ENCODE measurements at places on chromosomes 2 and 18.

- DNase-seq, result no peak
These were observed 39.9 kb downstream of the CTAGE1 start for GRCh38 chr18:22377769-22378168.

GRCh38 chr2:45637440-45637839 lies 14.0 kb upstream of the PRKCE start:
- DNase-seq, result no peak

DNA sequence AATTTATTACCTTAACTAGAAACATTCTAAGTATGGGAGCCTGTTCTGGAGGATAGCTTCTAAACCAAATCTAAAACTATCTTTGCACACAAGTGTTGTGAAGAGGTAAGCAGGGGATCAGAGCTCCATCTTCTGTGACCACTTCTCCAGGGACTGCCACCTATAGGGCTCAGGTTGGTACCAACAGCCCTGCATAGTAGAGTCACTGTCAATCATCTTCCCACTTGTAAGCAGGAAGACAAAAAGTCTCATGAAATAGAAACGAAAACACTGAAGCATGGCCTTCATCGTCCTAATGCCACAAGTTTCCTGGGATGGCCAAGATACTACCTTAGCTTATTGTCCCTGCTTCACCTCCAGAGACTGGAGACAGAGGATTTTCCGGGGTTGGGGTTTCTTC lies 43.8 kb downstream of the KANSL3 start:
- DNase-seq, result no peak

- no peak for DNase-seq
These were observed 21.3 kb upstream of the CHST9 start for GRCh38 chr18:27206411-27206810.

DNA sequence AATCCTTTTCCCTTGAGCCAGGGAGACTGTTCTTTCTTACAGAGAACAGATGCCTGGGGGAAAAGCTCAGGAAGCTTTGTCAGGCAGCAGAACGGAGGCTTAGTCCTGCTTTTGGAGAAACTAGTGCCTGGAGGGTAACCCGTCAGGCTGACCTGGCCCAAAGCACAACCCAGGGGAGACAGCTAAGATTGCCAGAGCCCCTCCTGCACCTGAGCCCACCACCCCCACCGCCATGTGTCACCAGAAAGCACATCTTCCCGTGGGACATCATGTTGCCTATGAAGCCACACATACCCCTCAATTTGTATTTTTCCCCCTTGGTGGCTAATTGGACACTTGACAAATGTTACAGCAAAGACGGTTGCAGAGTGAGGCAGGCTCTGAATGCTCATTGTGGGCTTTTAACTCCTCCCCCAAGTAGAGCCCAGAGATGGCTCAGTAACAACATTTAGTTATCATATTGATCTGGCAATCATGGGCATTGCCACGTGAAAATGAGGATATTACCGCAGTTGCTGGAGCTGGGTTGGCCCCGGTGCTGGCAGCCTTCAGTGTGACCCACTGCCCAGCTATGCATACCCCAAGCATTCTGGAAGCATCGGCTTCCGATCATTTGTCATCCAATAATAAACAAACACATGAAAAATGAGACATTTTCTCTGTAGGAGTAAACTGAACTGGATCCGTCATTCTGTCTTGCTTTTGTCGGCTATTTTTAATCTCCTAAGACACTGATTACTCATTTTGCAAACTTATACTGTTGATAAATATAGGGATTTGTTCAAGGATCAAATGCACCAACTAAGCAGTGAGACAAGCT lies 229.5 kb downstream of the ATAD2B start:
- DNase-seq, result no peak

- no peak for DNase-seq
These were observed 56.6 kb downstream of the CLHC1 start for GRCh38 chr2:55175254-55176093.

DNA sequence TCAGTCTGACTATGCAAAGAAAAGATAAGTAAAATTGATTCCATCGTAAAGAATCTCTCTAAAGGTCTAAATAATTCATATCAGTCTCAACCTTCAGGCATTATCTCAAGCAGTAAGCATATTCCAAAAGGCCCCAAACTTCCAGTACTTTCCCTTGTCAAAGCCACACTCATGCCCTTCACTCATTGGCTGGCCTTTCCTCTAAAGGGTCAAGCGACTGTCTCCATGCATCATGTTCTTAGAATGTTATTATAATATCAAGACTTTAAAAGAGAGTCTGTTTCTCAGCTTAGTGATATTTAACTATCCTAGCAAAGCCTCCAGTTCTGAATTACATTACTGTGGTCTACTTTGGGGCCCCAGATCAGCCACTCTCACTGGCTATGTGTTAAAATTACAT lies 271.3 kb downstream of the MREG start:
- DNase-seq, result no peak

GRCh38 chr2:33083699-33084387 lies 137.1 kb downstream of the LTBP1 start:
- no peak for DNase-seq

DNA sequence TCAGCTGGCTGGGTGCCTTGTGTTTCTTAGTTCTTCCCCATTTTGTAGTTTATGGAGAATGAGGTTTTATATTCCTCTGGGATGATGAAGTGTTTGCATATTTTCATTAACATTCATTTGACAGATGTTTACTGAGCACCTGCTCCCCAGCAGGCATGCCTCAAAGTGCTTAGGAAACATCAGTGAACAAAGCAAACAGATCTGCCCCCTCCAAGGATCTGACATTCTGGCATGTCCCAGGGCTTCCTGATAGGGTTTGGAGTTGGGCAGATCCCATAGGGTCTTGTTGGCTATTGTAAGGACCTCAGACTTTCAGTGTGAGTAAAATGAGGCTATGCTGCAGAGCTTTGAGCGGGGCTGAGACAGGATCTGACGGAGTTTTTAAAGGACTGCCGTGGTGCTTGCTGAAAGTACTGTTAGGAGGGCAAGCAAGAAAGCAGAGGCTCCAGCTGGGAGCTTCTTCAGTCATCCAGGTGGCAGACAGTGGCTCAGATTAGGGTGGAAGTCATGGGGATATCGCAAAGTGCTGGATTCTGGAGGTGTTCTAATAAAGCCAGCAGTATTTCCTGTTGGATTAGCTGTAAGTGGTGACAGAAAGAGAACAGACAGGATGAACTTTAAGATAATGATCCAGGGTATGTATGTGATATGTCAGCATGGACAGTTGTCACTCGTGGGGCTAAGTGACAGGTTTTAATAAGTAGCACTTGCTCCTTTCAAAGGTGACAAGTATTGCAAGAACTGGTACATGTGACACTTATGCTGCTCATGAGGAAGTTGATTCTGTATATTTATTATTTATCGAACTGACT lies 11.3 kb upstream of the IAH1 start:
- no peak for DNase-seq

DNA sequence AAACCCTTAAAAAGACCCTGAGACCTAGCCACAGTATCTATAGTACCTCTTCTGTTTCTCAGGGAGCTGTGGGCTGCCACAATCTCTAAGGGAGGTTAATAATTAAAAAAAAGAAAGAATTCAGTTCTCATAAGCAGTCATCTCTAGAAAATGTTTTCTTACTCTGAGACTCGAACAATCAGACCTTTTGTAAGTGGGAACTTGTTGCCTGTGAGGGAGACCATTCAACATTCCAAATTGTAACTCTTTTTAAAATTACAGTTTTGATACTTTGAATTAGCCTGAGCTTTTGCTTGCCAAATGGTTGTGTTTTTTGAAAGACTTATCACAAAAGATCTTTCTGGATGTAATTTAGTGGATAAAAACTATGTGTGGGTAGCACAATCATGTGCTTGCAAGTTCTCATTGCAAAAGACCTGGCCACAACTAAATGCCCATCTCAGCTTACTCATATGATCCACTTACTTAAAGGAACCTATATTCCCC lies 33.3 kb downstream of the IL1R2 start:
- DNase-seq, result no peak

DNA sequence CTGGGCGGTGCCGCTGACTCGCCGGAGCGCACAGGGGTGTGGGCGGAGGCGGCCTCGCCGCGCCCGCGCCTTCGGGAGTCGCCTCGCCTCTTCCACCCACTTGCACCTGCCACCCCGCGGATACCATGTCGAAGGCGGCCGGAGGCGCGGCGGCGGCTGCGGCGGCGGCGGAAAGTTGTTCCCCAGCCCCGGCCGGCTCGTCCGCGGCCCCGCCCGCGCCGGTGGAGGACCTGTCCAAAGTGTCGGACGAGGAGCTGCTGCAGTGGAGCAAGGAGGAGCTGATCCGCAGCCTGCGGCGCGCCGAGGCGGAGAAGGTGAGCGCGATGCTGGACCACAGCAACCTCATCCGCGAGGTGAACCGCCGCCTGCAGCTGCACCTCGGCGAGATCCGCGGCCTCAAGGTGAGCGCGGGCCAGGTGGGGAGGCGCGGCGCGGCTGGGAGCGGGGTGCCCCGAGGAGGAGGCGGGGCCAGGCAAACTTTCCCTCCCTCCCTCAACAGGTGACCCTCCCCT lies 766 bp downstream of the CCDC85A start:
- no peak for DNase-seq

DNA sequence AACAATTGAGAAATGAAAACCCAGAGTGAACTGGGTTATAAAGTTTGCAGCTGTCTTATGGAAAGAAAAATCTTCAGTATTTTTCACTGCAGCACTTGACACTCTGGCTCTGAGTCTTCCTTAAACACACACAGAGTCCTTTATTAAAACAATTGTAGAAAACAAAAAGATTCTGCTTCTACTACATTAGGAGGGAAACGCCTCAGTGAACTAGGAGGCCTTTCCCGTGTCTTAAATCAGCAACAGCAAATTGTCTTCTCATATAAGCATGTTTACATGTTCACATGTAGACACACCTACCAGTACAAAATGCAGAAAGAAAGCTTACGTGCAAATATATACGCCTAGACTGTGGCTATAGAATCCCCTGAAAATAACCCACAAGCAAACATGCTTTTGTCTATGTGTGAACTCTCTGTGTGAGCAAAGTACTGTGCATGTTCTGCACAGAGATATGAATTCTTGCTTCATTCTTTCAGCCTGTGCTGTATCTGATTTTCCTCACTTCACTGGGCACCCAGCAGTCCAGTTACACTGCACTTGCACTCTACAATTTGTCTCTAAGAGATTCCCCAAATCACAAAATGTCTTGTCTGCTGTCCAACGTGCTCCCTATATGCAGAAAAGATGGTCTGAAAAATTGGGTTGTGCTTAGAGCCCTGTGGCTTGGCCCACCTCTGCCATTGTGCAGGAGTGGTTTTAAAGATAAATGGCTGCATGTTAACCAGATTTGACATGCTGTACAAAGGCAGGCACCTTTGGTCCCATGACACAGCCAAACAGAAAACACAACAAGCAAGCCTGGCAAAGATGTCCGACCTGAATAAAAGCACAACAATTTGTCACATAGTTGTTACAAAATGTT lies 24.5 kb downstream of the ZEB2 start:
- DNase-seq, result no peak

- no peak for DNase-seq
These were observed 56.1 kb downstream of the SPTBN1 start for GRCh38 chr2:54512183-54512582.

- DNase-seq, result no peak
These were observed 2.8 kb upstream of the RMP24 start for GRCh38 chr18:35969676-35970075.

DNA sequence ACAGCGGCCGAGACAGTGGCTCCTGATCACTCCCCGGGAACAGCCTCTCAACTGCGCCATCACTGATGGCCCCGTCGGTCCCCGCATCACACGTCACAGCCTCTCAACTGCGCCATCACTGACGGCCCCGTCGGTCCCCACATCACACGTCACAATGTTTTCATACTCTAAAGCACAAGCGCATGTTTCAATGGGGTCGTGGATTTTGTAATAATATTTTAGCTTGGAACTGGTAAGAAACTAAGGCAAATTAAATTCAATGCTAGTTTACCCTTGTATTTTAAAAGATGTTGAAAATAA lies 44.2 kb upstream of the CTDP1 start:
- no peak for DNase-seq

DNA sequence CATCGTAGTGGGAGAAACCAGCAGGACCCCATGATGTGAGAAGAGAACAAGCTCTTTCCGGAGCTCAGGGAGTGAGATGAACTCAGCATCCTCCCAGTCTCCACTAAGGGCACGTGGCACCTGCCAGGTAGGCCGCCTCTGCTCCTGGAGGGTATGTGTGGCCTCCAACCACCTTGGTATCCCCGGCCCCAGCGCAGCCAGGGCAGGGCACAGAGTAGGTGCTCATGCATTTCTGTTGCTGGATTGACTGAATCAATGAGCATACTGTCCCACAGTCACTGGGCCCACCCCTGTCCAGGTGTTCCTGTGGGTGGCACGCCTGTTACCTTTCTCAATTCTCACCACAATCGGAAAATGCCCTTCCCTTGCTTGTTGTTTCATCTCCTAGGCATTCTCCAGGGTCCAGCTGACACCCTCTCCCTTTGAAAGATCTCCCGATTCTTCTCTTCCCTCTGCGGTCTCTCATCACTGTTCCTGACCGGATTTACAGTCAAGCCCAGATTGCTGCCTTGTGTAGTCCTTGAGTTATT lies 138.5 kb upstream of the SMAD2 start:
- no peak for DNase-seq

DNA sequence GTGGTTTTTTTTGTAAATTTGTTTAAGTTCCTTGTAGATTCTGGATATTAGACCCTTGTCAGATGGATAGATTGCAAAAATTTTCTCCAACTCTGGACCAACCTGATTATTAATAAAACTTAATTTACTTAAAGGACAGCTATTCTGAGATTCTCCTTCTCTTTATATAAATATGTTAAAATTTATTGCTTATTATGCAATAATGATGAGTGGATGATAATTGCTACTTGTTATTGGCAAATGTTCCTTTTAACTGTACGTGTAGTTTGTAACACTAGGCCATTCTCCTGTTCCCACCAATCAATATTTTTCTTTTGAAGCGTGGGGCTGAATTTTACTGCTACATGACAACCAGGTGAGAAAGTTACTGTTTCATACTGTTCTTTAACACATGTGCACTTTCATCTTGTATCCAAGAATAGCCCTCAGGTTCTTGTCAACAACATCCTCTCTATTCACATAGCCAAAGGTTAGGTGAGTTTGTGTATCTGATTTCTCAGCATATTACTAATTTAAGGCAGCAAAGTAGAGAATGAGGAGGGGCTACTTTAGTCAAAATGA lies 16.6 kb upstream of the STK17B start:
- no peak for DNase-seq

DNA sequence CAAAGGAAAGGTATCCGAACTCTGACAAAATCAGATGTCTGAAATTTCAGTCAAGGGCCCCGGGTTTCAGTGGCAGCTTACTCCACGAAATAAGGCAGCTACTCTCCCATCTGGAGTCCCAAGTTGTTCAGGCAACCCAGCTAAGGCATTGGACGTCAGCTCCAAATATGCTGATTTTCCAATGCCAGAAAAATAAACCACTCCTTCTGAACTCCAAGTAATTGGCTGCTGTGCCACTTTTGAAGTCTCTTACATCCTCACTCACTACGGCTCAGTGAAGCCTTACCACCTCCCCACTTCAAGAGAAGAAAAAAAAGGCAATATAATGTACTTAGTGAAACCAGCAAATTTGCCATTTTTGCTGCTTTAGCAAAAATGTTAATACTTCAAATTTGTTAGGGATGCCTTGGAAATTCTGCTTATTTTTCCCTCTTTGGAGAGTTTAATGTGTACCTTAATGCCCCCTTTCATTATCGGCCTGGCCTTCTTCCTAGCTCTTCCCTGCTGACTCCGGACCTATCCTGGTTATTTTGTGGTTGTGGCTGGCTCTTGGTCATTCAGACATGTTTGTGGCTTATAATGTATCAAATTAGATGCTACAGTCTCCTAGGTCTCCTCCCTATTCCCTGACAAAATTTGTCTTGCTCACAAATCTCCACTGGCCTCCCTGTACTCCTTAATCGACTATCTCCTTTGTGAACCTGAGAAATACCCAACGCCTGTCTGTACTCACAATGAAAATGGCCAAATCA lies 589.2 kb upstream of the ZEB2 start:
- no peak for DNase-seq

GRCh38 chr2:69482471-69482870 lies 45.2 kb upstream of the NFU1 start:
- no peak for DNase-seq

Data from stimulated activated CD4-positive, alpha-beta T cell treated with anti-CD3 and anti-CD28 coated beads, Interleukin-1b, Interleukin-23, amount 100 ng/mL, for 24 hours (primary cell).